CD8-positive, alpha-beta T cell (primary cell): ENCODE measurements at places on chromosomes 16 and 17.

DNA sequence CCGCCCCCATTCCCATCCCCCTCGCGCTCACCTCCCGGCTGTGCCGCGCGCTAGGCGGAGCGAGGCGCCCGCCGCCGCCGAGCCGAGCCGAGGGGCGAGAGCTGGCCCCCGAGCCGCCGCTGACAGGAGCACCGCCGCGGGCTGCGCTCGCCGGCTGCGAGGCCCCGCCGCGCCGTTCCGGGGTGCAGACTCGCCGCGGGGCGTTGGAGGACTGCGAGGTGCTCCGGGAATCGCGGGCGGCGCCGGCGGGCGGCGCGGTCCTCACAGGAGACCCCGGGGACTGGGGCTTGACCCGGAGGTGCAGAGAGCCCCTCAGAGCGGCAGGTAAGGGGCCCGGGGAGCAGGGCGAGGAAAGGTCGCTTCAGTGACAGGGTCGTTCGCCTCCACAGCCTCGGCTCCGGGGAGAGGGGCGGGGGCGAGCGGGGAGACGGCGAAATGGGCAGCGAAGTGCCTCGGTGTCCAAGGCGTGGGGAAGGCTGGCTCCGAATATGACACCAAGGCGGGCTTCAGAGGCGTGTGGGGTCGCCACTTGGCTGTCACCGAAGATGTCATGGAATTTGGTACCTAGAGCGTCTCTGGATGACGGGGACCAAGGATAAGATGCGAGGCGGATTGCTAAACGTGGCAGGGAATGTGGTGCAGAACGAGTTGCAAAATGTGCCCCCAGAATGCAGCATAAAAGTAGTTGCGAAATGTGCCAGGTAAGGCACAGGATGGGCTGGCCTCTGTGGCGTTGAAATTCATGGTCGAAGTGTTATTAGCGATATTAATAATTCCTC is 580 bp downstream of the TANC2 start:
- DNase-seq, result no peak

DNA sequence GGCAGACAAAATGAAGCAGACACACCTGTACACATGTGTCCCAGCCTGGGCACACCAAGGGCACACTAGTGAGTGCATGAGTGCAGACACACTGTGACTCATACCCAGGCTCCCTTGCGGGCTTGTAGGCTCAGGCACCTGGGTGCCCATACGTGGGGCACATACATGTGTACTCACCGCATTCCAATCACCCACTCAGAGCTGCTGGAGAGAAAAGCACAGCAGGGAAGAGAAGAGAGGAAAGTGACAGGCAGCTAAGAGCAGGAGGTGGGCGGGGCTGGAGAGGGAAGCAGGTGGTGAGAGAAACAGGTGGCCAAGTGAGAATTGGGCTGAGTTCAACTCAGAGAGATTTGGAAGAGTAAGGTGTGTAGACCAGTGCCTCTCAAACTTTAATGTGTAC is 54.0 kb downstream of the TMEM132E start:
- no peak for DNase-seq

GRCh38 chr16:85541980-85542900 is 70.9 kb upstream of the GSE1 start:
- DNase-seq, result no peak

DNA sequence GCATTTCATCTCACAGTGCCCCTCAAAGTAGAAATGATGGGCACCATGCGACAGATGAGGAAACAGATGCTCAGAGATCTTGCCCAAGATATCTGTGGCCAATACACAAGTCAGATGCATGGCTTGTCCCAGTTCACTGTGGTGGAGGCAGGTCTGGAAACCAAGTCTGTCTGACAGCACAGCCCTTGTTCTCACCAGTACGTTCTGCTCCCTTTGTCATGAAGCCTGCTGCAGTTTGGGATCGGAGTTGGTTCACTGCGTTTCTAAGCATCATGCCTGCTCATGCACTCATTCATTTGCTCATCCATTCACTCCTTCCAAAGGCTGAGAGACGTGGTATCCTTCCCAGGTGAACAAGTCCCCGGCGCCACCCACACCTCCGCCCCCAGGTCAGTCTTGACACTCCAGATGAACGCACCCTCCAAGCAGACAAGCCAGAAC is 27.2 kb upstream of the MEAK7 start:
- no peak for DNase-seq

- DNase-seq, result no peak
Measured at GRCh38 chr17:37191219-37191618, 184.6 kb upstream of the C17orf78 start.

- no peak for DNase-seq
Measured at GRCh38 chr16:28259781-28260150, 32.6 kb upstream of the SBK1 start.

DNA sequence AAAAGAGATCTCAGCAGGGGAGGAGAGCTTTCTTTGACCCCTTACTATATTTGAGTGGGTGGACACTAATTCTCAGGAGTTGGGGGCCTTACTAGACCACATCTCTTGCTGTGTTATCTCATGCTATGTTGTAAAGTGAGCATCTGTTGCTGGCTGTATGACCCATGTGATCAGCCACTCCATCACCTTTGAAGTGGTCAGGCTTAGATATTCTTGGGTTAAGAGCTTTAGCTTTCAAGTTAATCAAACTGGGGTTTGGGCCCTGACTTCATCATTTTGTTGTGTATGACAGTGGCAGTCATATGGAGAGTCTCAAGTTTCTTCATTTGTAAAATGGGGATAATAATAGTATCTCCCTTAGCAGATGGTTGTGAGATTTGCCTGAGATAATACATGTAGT is 201.1 kb downstream of the FTO start:
- no peak for DNase-seq

GRCh38 chr17:7502987-7503386 is 18.8 kb downstream of the POLR2A start:
- no peak for DNase-seq

- DNase-seq, result no peak
Measured at GRCh38 chr16:13307255-13307654, 405.9 kb downstream of the SHISA9 start.

GRCh38 chr17:28661635-28662526 is at the start of the genes SDF2 and SUPT6H:
Gene SDF2 (minus strand): TSS chr17:28661906. CDS start chr17:28661876, 30 bp downstream.
Gene SUPT6H (plus strand): TSS chr17:28662205. CDS start chr17:28673402, 11,197 bp downstream.
- DNase-seq, result peak; percentile 95

- DNase-seq, result no peak
Measured at GRCh38 chr17:45854209-45854608, 9.5 kb downstream of the SPPL2C start.

DNA sequence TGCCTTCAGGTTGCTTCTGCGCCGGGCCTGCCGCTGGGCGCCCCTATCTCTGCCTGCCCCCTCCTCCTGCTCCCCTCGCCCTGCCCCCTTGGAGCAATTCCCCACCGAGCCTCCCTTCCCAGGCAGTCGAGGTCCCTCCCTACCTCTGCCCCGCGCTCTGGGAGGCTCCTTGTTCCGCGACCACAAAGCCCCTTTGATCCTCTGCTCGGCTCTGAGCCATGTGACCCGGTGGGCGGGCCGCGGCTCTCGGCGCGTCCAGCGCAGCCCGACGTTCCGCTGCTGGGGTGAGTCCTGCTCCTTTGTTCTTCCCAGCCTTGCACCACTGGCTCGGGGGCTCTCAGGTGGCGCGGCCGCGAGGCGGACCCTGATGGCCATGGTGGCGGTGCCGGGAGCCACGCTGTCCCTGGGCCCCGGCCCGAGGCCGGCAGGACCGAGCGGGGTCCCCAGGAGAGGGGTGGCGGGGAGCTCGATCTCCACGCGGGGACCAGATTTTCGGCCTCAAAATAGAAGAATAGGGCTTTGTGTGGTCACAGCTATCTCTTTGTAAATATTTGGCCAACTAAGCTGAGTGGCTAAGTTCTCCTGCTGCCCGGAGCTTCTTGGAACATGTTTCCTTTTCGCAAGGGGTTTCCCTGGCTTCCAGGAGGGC is 310.6 kb downstream of the SEC14L1 start:
- DNase-seq, result peak; percentile 68

GRCh38 chr17:79041723-79042420 is 17.9 kb downstream of the C1QTNF1 start:
- no peak for DNase-seq

GRCh38 chr16:397135-397661 is at the start of gene NME4:
Gene NME4 (plus strand): TSS chr16:397199. CDS start chr16:397223, 24 bp downstream.
- DNase-seq, result no peak

DNA sequence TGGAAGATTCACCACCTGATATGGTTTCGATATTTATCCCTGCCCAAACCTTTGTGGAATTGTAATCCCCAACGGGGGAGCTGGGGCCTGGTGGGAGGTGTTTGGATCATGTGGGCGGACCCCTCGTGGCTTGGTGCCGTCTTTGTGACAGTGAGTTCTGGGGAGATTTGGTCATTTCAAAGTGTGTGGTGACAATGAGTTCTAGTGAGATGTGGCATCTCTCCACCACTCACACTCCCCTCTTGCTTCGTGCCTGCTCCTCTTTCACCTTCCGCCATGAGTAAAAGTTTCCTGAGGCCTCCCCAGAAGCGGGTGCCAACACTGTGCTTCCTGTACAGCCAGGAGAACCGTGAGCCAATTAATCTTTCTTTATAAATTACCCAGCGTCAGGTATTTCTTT is 9.7 kb downstream of the CCDC57 start:
- no peak for DNase-seq

- no peak for DNase-seq
Measured at GRCh38 chr17:74233937-74234336, 20.6 kb downstream of the TTYH2 start.

- DNase-seq, result no peak
Measured at GRCh38 chr17:64447526-64447925, 1.4 kb upstream of the MILR1 start.

GRCh38 chr17:63181856-63182255 is 215.8 kb downstream of the TANC2 start:
- no peak for DNase-seq

GRCh38 chr16:78720416-78720815 is 621.0 kb downstream of the WWOX start:
- no peak for DNase-seq

GRCh38 chr16:22139732-22140131 is 22.6 kb upstream of the SDR42E2 start:
- DNase-seq, result no peak

DNA sequence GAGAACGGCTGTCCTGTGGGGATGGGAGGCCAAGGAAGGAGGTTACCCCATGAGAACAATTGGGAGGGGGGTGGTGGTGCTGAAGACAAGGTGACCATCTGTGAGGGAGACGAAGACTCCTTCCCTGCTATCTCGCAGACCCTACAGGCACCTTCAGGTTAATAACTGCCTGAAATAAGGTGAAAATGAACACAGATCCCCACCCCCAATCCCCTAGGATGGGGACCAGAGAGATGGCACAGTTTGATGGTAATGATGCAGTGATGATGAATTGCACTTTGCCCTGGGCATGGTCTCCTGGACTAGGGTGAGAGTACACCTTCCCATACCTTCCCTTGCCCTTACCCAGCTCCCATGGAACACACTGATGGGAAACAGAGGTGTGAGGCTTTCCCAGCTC is 1.4 kb upstream of the NAE1 start:
- no peak for DNase-seq

GRCh38 chr16:12573730-12574383 is 229.8 kb downstream of the CPPED1 start:
- DNase-seq, result no peak

DNA sequence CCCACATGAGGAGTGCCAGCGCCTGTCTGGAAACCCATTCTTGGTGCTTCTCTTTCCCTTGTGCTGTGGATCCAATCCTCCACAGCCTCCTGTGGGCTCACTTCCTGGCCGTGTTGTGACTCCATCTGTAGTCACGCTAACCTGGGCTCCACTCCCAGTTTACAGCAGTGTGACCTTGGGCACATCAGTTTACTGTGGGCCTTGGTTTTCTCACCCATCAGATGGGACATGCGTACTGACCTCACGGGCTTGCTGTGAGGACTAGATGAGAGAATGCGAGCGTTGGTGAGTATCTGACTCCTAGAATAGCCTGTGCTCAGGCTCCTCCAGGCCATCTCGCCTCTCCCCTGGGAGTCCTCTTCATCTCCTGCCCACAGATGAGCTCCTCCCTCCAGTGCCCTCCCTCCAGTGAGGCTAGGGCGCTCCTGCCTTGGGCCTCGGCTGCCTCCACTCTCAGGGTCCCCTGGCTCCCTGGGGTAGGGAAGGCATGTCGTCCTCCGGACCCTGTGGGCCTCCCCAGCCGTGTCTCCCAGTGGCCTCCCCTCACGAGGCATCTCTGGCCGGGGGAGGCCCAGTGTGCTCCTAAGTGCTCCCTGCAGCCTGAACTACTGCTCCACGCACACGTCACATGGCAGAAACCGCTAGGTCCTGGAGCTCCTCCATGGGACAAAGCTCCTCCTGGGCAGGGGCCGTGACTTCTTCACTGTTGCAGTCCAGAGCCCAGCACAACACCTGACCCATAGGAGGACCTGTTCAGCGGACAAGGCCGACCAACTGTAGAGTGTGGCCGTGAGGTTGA is 5.2 kb upstream of the FOXJ1 start:
- DNase-seq, result no peak

DNA sequence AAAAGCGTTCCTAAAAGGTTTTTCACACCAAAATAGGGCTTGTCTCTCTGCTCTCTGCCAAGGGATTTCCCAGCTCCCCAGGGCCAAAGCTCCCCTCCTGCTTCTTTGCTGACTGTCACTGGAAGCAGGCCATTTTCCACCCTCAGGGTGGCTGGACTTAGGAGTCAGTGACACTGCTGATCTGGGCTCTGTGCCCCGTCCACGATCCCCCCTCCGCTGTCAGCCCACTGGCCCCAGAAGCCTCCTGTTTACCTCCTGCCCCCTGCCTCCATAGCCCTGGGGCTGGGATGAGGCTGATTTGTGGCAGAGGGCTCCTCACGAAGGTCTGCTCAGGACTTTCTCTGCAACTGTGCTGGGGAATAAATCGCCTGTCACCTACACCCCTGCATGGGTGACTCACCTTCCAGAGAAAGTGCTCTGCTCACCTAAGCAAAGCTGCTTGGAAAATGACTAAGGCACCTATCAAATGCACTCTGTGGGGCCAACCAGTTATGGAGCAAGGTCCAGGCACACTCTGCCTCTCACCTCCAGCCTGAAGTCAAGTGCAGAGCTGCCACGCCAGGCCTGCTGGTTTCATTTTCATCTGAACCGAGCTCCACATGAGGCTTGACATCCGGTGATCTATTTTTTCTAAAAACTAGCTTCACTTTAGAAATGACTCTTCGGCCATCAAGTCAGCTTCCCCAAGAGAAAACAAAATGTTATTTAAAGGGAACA is 4.9 kb downstream of the MAP3K14 start:
- DNase-seq, result peak; percentile 49

GRCh38 chr17:17693253-17694168 is 12.3 kb downstream of the RAI1 start:
- DNase-seq, result no peak

GRCh38 chr16:3774156-3774767 is 56.9 kb upstream of the TRAP1 start:
- no peak for DNase-seq

DNA sequence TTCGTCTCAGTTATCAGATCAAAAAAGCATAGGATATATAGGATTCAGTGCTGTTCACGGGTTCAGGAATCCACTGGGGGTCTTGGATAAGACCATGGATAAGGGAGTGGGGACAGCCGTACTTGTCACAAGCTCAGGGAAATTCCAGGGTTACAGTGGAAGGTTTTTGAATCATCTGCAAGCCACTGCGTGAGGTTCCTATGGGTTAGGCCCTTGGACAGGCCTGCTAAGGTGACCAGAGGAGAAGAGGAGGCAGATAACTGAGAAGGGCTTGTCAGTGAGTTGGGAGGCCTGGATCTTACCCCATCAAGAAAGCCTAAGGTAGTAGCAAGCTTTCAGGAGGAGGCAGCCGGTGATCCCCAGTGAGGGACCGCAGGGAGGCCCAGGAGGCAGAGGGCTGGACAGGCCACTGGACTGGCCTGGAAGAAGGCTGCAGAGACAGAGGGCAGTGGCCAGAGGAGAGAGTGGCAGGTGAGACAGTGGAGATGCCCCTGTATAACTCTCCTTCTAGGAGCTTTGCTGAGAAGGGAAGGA is 27.3 kb downstream of the NGFR start:
- no peak for DNase-seq

- no peak for DNase-seq
Measured at GRCh38 chr16:29696881-29697331, 17.9 kb downstream of the QPRT start.

- no peak for DNase-seq
Measured at GRCh38 chr17:47633996-47634395, 15.7 kb upstream of the KPNB1 start.
